ENCODE measurements at places on chromosomes 6 and 20. TPM values are rescaled to one million over a fixed set of nuclear protein-coding genes. Genes with fewer than 3 reads are reported as not detected.

- no peak for DNase-seq
Measured at GRCh38 chr20:15561070-15561569, 1012.1 kb downstream of the KIF16B start.

- no peak for DNase-seq
Measured at GRCh38 chr6:105595829-105596228, 192.9 kb upstream of the PREP start.

GRCh38 chr6:43733471-43734293 lies 36.3 kb upstream of the VEGFA start:
- no peak for DNase-seq

- no peak for DNase-seq
Measured at GRCh38 chr6:7911345-7911725, 747 bp upstream of the TXNDC5 start.

CFAP61 gene
- total RNA-seq = 0.29 TPM

TUBB2B gene
- 4.5 TPM for total RNA-seq

BEND6 gene
- 0.67 TPM for total RNA-seq

IL17A gene
- total RNA-seq = not detected

- DNase-seq = no peak
Measured at GRCh38 chr6:118905851-118906250, 11.9 kb downstream of the ASF1A start.

SLC22A7 gene
- not detected for total RNA-seq

PDE7B gene
- 0.97 TPM for total RNA-seq

DNA sequence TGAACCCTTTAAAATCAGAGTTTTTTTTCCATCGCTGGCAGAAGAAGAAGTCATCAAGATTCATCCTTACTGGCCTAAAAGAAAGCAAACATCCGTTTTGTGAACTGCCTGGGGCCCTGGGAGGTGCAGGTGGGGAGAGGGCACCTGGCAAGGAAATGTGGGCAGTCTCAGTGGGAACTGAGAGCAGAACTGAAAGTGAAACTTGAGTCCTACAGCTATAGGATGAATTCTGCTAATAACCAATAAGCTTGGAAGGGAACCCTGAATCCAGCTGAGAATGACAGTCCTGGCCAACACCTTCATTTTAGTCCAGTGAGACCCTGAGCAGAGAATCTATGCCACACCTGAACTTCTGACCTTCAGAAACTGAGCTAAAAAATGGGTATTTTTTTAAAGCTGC lies 130.1 kb upstream of the ASCC3 start:
- DNase-seq = no peak

- peak; percentile 9 for DNase-seq
Measured at GRCh38 chr6:141077355-141078333, 1055.1 kb upstream of the GJE1 start.

SEMG2 gene
- not detected for total RNA-seq

SGK2 gene
- 12.4 TPM for total RNA-seq

- DNase-seq = no peak
Measured at GRCh38 chr6:39294133-39294532, 20.1 kb downstream of the KCNK17 start.

DLL1 gene
- total RNA-seq = 10.8 TPM

L3MBTL3 gene
- total RNA-seq = 3.1 TPM

GRCh38 chr20:47359530-47360296 lies 3.2 kb upstream of the ZMYND8 start:
- DNase-seq = no peak

DSP gene
- 139 TPM for total RNA-seq

CRIP3 gene
- total RNA-seq = 0.79 TPM
